ENCODE measurements at places on chromosomes 5 and 9. TPM values are rescaled to one million over a fixed set of nuclear protein-coding genes. Genes with fewer than 3 reads are reported as not detected.

The MLANA gene
- total RNA-seq, result not detected

The ZDHHC11 gene
- total RNA-seq, result 1.7 TPM

The NDST1 gene
- 39.5 TPM for total RNA-seq

The CCL27 gene
- not detected for total RNA-seq

The TRPM3 gene
- 3.1 TPM for total RNA-seq

The DIRAS2 gene
- not detected for total RNA-seq

The RORB gene
- total RNA-seq, result under 0.01 TPM

The APBA1 gene
- total RNA-seq, result 2.5 TPM

The LCP2 gene
- not detected for total RNA-seq

The SKP1 gene
- 271 TPM for total RNA-seq

The UBE2R2 gene
- total RNA-seq, result 12.4 TPM

The C9 gene
- 0.28 TPM for total RNA-seq

The ZNF782 gene
- 3.4 TPM for total RNA-seq

The INSL6 gene
- not detected for total RNA-seq
